Ascending aorta (tissue), 2 donors: ENCODE measurements at places on chromosomes 4 and X. TPM values are rescaled to one million over a fixed set of nuclear protein-coding genes. Genes with fewer than 3 reads are reported as not detected.

KLB gene
- total RNA-seq: not detected

MAGED1 gene
- 74.5 TPM for total RNA-seq

- no peak for DNase-seq
These were observed 9.8 kb upstream of the ANXA5 start for GRCh38 chr4:121706595-121707021.

GRCh38 chr4:110268352-110268751 lies 69.9 kb upstream of the ELOVL6 start:
- no peak for DNase-seq

BEX1 gene
- total RNA-seq: not detected

DNA sequence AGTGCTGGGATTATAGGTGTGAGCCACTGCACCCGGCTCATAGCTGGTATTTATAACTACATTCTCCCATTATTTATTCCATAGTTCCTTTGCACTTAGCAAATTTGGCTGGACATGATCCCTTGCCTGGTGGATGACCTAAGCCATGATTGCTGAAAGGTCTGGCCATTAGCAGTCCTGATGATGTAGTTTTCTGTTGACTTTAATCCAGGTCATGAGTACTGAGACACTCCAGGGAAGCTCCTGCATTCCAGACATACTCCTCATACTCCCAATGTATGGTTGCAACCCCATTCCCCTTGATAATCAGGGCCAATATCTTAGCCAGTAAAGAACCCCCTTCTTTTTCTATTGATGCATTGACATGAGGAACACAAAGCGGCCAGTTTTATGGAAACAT lies 24.4 kb upstream of the MGST2 start:
- DNase-seq: no peak

CYLC1 gene
- not detected for total RNA-seq

FATE1 gene
- total RNA-seq: not detected

DNA sequence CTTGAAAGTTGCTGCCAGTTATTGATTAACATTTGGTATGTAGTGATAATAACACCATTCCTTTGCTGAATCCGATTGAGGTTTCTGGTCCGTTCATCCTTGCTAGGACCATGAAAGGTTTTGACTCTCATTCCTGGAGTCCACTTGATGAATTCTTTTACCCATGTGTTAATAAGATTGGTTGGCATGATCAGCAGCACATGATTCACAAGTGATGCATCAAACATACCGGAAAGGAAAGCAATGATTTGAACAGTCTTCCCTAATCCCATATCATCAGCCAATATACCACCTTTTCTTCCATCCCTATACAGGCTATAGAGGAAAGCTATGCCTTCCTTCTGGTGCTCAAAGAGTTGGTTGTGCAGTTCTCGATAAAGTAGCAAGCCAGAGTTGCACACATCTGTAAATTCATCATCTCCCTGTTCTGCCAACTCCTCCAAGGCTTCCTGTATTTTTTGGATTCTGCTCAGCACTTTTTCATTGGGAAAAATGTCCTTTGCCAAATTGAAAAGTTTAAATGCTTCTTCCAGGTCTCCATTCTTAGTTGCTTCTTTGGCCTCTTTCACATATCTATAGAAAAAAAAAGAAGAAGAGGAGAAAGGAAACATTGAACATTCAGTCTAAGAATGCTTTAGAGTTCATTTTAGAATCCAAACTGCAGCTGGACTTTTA lies 26.7 kb downstream of the PIN4 start:
- DNase-seq: no peak

UCP1 gene
- not detected for total RNA-seq

DNA sequence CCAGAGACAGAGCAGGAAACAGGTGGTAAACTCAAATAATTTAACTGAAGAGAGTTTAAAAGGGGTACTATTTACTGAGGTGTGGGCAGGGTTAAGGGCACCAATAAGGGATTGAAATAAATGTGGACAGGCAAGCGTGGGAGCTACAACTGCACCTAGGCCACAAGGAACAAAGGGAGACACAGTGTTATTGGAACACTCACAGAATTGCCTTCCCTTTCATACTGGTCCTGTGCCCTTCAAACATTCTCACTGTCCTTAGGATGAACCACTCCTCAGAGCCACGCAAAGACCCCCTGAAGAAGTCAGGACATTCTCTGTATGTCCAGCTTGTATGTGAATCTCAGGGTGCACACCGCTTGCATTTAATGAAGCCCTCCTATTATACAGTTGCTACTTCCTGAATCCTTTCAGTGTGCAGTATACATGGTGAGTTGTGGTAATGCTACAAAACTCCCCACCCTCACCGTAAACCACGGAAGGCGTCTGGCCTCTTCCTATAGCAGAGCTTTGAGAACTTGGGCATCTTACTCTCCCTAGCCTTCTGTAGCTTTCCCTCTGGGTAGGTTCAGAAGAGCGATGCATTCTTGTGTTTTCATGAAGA lies 9.6 kb upstream of the MRPL1 start:
- DNase-seq: no peak

RTL5 gene
- total RNA-seq: 17.1 TPM

PDE5A gene
- total RNA-seq: 39.7 TPM

FGFBP2 gene
- not detected for total RNA-seq

DNA sequence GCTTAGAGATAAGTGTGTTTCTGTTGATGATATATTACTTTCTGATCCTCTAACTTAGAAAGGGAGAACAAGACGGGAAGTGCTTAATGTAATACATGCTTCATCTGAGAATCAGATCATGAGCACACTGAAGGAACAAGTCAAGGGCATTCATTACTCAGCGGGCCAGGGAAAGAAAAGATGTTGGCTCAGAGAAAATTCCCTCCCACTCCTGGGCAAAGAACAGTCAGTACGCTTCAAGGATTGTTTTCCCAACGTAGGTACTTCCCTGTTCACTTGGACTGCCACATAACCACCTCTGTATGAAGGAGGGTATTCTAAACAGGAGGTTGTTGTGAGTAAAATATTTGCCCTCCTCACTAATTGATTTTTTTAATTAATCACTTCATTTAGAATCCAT lies 374.5 kb upstream of the FMR1 start:
- no peak for DNase-seq

- no peak for DNase-seq
These were observed 5.1 kb upstream of the CXCL8 start for GRCh38 chr4:73735231-73735630.

- DNase-seq: no peak
These were observed 28.6 kb upstream of the TLR3 start for GRCh38 chr4:186040316-186040715.

GRCh38 chrX:104712515-104712914 lies 146.5 kb downstream of the IL1RAPL2 start:
- no peak for DNase-seq

CXCL8 gene
- not detected for total RNA-seq

GRCh38 chr4:88320780-88321373 lies 36.5 kb upstream of the PPM1K start:
- no peak for DNase-seq

- DNase-seq: no peak
These were observed 326.9 kb downstream of the PCDH19 start for GRCh38 chrX:100083211-100083610.

DNA sequence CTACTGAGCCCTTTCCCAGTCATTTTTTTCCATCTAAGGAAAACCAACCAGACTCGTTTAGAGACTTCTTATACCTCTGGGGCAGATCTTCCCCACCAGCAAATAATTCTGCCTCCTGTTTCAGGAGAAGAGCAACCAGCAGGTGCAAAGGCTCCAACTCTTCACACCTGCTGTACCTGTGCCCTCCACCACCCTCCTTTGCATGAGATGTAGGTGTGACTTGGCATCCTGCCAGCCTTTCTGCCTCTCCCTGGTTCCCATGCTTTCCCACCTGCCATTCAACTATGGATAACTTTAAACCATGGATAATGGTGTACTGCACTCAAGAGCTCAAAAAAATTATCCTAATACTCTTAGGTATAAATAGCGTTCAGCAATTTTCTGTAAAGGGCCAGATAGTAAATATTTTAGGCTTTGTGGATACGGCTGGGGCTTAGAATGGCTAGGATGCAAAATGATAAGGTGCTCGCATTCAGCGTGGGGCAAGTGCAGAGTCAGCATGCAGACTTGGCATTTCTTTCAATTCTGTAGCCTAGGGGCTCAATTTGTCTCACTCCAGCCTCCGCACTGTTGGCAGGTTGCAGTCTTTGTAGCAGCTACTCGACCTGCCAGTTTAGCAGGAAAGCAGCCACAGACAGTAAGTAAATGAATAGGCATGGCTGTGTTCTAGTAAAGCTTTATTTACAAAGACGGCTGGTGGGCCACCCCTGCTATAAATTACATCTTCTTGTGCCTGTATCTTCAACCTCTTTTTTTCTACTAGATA lies 79.8 kb downstream of the HCCS start:
- DNase-seq: no peak

DNA sequence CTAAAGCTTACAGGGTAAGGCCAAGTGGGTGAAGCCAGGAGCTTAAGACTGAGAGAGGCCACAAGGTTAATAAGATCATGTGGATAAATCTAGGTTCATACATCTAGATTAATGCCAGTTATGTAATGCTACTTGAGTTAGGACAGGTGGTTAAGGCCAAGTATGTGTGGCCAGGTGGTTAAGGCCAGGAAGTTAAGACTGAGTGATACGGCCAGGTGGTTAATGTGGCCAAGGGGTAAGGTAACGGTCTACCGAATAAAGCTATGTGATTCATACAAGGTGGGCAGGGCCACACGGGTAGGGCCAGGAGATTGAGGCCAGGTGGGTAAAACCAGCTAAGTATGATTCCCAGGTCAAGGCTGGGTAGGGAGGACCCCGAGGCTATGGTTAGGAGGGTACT lies 223.0 kb downstream of the TACR3 start:
- no peak for DNase-seq

DNA sequence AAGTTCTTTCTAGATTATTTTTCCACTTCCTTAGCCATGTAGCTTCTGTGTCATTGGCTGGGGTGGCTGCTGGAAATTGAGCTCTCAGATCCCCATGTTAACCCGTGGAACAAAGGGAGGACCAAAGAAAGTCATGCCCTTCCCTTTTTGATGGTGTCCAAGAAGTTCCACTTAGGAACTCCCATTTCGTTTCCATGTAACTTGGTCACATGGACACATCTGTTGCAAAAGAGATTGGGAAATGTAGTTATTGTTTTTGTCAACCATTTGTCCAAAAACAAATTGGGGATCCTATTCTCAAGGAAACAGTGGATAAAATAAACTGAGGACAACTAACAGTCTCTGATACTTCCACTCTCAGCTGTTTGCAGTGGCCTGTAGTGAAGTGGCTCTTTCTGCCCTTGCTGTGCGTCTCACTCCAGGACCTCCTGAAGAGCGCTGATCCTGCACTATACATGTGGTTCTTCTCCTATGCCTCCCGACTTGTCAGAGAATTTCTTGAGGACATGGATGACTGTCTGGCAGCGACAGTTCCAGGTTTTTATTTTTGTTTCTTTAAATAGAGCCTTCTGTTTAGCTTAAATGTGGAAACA lies 125.3 kb upstream of the LNX1 start:
- no peak for DNase-seq

TLL1 gene
- total RNA-seq: 7.8 TPM

C4orf46 gene
- 0.75 TPM for total RNA-seq

HSFX2 gene
- not detected for total RNA-seq

NKAP gene
- 1.2 TPM for total RNA-seq

DNA sequence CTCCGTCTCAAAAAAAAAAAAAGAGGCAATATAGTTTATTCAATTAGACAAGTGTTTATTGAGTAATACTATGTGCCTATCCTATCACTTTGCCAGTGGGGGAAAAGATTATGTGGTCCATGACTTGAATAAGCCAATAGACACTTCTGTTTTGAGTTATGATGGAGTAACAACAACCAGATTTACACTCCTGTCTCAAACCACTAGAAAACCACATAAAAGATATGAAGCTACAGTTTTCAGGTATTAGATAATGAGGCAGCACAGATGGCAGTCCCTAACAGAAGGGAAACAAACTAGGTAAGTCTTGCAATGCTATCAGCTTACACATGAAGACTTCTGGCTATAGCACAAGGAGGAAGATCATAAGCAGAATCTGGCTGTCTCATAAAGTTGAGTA lies 22.5 kb downstream of the NFXL1 start:
- DNase-seq: no peak

GRCh38 chrX:21412029-21412428 lies 37.8 kb downstream of the CNKSR2 start:
- DNase-seq: no peak

- DNase-seq: no peak
These were observed 153.7 kb downstream of the AMELX start for GRCh38 chrX:11446949-11447348.

GRCh38 chr4:24690436-24690835 lies 104.9 kb upstream of the SOD3 start:
- no peak for DNase-seq

RIPPLY1 gene
- not detected for total RNA-seq

DNA sequence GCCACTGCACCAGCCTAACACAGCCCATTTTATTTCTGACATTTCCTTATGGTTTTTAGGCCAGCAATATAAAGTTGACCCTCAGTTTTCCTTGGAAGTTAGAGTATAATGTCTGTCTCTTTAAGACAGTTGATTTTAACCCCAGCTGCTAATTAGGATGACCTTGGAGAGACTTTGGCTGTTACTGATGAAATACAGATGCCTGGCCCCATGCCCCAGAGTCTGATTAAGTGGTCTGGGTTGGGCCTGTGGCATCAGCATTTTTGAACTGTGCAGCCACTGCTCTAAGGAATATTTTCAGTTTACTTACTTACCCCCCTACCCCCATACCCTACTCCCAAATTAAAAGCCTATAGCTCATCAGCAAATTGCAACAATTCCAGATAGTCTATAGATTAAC lies 85.8 kb downstream of the DCLK2 start:
- no peak for DNase-seq

GABRQ gene
- not detected for total RNA-seq
